T-helper 9 cell (primary cell): ENCODE measurements at places on chromosomes 4 and X.
A peak's percentile ranks its signal among the peaks of the same experiment; 100 is the strongest.

DNA sequence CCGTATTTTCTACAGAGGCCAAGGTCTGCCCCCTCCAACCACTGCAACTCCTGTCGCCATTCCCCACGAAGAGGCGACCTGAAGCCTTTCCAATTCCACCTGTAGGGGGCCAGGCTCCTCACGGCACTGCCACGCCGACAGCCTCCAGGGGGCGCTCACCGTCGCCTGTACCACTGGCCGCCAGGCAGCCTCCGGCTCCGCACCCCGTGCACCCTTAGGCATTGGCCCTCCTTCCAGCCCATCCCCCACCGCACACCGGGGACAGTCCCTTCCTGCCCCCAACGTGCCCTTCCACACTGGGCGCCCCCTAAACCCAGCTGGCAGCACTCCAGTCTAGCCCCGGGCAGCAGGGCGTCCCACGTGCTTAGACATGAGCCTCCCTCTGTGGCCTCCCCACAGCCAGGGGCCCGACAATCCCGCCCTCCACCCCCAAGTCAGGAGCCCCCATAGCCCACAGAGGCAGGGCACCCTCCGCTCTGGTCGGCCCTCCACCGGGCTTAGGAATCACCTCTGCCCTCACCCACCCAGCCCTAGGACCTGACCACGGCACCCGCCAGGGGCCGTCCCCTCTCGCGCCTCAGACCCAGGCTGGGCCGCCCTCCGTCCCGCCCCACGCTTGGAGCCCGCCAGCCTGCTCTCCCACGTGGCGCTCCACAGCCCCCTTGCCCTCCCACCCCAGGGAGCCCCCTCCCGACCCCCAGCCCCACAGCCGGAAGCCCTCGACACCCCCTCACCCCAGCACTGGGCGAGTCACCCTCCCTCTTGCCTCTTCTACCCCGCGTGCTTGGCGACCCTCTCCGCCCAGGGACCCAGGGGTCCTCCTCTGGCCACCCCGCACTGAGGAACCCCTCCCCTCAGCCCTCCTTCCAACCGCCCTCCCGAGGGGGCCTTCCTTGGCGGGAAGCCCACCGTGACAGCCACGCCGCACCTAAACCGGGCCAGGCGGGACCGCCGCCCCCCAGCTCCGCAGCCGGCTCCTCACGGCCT, 711 bp downstream of the PNMA6E start:
- peak; percentile 41 for DNase-seq

DNA sequence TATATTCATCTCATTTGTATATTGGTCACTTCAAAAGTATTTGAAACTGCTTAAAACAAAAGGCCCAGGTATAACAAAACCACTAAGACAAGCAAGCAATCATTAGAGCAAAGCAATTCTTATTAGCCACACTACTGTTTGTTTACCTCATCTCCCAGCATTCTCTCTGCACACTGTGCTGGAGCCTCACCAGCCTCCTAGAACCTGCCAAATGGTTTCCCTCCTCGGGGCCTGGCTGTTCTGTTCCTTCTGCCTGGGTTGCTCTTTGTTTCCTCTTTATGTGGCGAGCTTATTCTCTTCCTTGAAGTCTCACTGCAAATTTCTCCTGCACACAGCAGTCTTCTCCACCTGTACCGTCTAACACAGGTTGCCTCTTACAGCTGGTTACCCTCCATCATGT, 67.5 kb upstream of the MND1 start:
- DNase-seq: no peak

GRCh38 chr4:42480717-42481116, 83.4 kb downstream of the SHISA3 start:
- DNase-seq: no peak

DNA sequence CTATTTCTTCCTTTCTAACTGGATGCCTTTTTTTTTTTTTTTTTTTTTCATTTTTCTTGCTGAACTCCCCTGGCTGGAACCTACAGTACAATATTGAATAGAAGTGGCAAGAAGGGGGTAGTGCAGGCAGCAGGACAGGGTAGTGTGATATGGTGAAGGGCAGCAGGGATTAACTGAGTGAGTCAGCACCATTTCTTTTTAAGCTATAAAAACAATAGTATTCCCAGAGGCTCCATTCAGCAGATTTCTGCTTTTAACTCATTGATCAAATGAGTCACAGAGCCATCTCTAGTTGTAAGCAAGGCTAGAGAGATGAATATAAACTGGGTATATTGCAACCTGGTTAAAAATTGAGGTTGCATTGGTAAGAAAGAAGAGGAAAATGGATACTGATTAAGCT, 53.6 kb upstream of the SETD7 start:
- DNase-seq: no peak

- DNase-seq: no peak
These were observed 18.9 kb downstream of the CAMK2D start for GRCh38 chr4:113742643-113743042.

DNA sequence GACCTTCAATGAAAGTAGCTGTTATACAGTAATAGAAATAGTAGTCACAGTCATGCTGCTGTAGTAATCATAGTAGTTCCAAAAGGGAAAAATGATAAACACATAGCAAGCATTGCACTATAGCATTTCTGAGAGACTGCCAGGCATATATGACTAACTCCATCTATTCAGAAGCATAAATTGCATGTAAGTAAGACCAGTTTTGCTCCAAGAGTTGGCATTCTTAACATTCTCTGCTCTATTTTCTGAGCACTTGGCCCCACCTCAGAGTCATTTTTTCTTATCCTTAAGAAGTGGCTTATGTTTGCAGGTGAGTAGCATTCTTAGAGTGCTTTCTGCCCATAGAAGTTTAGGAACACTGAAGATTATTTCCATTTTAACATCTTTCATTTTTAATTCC, 490.3 kb upstream of the TECRL start:
- DNase-seq: no peak

DNA sequence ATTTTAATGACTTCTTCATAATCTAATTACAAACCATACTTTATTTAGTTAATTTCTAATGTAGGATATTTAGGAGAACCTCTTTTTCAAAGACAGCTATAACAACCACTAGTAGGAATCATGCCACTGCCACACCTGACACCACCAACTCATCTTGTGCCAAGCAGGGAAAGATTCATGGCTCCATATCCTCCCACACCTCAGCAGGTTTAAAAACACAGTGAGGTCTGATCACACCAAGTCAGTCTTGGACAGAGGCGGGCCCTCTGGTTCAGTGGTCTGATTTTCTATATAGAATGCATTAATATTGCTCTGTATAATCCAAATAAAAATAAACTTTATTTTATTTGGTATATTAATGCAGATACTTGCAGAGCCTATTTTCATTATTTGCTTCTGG, 227.7 kb upstream of the TTC29 start:
- DNase-seq: no peak

DNA sequence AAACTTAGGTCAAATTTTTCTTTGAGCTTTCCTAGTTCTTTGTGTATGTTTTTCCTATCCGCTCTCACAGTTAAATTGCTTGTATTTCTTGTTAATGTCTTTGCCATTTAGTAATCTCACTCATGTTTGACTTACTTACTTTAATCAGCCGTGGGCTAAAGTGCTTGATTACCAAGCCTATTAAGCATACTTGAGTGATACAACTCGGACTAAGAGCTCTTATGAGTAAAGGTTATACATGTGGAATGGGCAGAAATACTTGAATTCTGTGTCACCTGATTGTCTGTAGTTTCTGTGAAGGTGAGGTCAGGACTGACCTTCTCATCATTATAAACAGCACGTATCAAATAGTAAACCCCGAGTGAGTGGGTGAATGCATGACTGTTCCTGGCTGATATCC, 664.5 kb downstream of the PDHA2 start:
- DNase-seq: no peak

DNA sequence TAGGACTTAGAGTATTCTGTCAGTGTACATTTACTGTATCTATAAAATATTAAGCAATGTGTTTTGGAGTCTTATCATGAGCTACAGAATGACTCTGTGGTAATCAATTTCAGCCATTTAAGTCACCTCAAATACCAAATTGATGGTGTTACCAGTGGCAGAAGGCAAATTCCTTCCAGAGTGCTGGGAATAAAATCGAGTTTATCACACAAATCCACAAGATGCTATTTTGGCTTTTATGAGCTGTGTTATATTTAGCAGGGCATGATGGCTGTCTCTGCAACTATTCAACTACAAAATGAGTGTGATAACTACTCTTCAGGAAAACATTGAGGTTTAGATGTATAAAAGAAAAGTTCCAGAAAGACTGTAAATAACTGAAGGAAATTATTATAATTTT, 78.2 kb downstream of the AREG start:
- no peak for DNase-seq

- DNase-seq: no peak
These were observed 193.9 kb upstream of the SPOCK3 start for GRCh38 chr4:167428156-167428555.

GRCh38 chrX:118779581-118779980, 44.0 kb upstream of the ZCCHC12 start:
- no peak for DNase-seq

GRCh38 chrX:13923289-13923688, 106.4 kb upstream of the GPM6B start:
- DNase-seq: no peak

DNA sequence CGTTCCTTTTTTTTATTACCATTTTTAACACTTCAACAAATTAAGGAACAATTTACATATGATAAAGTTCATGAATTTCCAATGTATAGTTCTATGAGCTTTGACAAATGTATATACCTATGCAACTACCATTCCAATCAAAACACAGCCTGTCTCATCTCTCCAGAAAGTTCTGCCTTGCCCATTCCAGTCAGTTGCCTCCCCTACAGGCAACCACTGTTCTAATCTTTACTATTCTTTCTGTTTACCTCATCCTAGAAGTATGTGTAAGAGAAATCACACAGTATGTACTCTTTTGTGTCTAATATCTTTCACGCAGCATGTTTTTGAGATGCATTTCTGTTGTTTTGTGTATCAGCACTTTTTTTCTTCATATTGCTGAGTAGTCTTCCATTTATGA, 224.9 kb downstream of the KIT start:
- DNase-seq: no peak

GRCh38 chr4:61853041-61853440, 652.9 kb downstream of the ADGRL3 start:
- no peak for DNase-seq

- no peak for DNase-seq
These were observed 90.1 kb downstream of the IRF2 start for GRCh38 chr4:184384056-184384809.

DNA sequence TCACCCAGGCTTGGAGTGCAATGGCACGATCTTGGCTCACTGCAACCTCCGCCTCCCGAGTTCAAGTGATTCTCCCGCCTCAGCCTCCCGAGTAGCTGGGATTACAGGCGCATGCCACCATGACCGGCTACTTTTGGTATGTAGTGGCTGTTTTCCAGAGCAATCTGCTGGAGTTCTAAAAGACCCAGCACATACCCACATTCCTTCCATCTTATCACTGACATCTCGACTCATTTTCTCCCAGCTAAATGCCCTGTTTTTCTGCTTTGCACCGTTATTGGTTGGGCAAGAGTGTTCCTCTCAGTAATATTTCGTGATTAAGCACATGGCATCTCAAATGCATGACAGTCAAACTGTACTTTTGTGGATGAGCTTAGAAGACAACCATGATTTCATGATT, 53.7 kb downstream of the PRKX start:
- no peak for DNase-seq

DNA sequence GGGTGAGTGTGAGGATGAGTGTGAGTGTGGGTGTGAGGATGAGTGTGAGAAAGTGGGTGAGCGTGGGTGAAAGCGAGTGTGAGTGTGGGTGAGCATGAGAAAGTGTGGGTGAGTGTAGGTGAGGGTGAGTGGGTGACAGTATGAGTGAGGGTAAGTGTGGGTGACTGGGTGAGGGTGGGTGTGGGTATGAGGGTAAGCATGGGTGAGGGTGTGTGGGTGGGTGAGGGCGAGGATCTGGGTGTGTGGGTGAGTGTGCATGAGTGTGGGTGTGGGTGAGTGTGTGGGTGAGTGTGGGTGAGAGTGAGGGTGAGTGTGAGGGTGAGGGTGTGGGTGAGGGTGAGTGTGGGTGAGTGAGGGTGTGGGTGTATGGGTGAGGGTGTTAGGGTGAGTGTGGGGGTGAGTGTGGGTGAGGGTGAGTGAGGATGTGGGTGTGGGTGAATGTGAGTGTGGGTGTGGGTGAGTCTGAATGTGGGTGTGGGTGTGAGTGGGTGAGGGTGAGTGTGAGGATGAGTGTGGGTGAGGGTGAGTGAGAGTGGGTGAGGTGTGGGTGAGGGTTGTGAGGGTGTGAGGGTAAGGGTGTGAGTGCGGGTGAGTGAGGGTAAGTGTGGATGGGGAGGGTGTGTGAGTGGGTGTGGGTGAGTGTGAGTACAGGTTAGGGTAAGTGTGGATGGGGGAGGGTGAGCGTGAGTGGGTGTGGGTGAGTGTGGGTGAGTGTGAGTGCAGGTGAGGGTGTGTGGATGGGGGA, 48.9 kb downstream of the ING2 start:
- DNase-seq: no peak

DNA sequence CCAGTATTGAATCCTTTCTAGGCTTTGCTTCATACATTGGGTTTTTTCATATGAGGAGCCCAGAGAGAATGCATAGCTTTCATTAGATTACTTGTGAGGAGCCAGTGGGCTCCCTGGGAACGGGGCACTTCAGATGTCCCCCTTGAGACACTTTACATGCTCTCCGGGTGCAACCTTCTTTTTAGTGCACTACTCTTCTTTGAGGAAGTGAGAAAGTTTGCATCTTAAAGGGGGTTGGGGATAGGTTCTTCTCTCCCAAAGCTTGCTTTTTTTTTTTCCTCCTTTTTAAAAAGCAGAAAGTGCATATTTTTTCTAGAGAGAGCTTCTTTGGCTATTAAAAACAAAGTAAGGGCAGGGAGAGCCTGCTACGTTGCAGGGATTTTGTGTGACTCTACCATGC, 4.3 kb downstream of the HADH start:
- DNase-seq: no peak

DNA sequence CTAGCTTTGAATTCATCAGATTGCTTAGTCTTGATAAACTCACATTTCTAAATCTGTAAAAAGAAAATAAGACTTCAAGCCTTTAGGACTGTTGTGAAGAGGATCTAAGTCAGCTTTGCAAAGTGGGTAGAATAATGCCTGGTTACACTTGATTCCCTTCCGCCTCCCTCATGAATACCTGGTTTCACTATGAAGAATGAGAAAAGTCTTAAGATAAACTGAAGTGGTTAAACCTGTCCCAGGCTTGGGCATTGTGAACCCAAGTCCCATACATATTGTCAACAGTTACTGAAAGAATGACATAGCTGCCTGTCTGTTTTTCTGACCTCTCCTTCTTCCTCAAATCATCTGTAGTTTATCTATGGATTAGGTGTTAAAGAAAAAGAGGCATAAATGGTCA, 16.7 kb upstream of the GBA3 start:
- DNase-seq: no peak

GRCh38 chr4:70994387-70995099, 1.1 kb downstream of the DCK start:
- DNase-seq: no peak

GRCh38 chr4:74370912-74371311, 6.0 kb downstream of the EREG start:
- DNase-seq: no peak
